NCI-H345 (cell line): ENCODE measurements at places on chromosomes 6 and 20.

DNA sequence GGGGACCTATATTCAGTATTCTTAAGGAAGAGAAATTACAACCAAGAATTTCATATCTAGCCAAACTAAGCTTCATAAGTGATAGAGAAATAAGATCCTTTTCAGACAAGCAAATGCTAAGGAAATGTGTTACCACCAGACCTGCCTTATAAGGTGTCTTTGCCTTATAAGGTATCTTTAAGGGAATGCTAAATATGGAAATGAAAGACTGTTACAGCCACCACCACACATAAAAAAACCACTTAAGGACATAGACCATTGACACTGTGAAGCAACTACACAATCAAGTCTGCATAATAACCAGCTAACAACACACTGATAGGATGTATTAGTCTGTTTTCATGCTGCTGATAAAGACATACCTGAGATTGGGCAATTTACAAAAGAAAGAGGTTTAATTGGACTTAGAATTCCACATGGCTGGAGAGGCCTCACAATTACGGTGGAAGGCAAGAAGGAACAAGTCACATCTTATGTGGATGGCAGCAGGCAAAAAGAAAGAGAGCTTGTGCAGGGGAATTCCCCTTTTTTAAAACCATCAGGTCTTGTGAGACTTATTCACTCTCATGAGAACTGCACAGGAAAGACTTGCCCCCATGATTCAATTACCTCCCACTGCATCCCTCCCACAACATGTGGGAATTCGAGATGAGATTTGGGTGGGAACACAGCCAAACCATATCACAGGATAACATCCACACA, 119.2 kb upstream of the LAMA2 start:
- DNase-seq = no peak

DNA sequence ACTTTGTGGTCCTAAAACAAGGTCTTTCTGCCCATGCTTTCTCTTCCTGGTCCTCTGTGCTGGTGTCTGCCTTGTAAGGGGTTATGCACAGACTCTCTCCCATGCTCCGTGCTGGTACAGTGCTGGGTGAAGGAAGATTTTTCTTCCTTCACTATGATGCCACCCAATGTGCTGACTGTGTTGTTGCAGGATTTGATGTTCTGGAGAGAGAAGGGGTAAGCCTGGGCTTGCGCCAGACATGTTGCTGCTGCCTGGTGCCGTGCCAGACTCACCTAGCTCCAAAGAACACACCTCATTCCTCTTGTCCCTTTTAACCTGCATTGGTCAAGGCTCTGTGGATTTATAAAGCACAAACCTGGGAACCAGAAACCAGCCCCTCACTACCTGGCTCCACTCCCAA, 28.4 kb upstream of the ARMH2 start:
- DNase-seq = no peak

DNA sequence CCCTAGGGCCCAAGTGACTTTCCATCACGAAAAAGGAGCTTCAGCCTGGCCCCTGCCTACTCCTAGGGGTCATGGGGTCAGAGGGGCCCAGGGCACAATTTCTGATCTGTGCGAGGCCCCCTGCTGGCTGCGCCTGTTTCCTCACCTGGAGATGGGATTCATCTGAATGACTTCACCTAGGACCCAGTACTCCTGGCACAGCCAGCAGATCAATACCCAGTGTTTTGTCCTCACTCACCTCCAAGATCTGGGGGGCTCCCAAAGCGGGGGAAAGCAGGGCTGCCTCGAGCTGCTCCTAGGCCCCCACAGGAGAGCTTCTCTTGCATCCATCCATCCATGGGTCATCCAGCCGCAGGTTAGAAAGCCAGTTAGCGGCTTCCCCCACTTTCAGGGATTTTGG, 33.8 kb downstream of the CD40 start:
- DNase-seq = no peak

DNA sequence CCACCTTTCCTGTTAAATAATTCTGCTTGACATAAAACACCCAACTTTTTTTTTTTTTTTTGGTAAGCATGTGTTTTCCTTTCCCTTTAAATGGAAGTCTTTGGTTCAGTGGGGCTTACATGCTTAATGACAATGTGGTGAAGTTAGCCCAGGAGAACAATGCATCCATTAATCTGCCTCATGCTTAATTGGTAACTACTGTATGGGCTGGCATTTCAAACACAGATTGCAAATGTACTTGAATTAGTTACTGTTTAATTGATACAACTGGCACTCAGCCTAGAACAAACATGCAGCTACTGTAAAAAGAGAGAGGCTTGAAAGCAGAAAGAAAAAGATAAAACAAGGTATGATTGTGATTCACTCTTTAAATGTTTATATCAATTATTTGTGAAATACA, 483.6 kb upstream of the NOX3 start:
- no peak for DNase-seq

- DNase-seq = peak; percentile 53
Observed at GRCh38 chr6:34237316-34237721, 646 bp downstream of the HMGA1 start.
